ENCODE measurements at places on chromosomes 11 and 22. TPM values are rescaled to one million over a fixed set of nuclear protein-coding genes. Genes with fewer than 3 reads are reported as not detected.
A peak's percentile ranks its signal among the peaks of the same experiment; 100 is the strongest.

Gene KRTAP5-11
- not detected for total RNA-seq

Gene LMF2
- total RNA-seq: 54.7 TPM

Gene SLCO2B1
- 1.1 TPM for total RNA-seq

Gene CDC45
- 45.4 TPM for total RNA-seq

Gene GLYAT
- 0.18 TPM for total RNA-seq

Gene DLG2
- total RNA-seq: 1.0 TPM

Gene TBX10
- total RNA-seq: 0.26 TPM

Gene KREMEN1
- 0.40 TPM for total RNA-seq

GRCh38 chr11:30811226-30811755 lies 225.1 kb upstream of the MPPED2 start:
- no peaks in the 10 kb centered on the region for H3K27me3 ChIP-seq
- no peak overlapping the region for H3K4me3 ChIP-seq
- no peaks in the 10 kb centered on the region for H3K36me3 ChIP-seq
- no peaks in the 10 kb centered on the region for H3K4me1 ChIP-seq

DNA sequence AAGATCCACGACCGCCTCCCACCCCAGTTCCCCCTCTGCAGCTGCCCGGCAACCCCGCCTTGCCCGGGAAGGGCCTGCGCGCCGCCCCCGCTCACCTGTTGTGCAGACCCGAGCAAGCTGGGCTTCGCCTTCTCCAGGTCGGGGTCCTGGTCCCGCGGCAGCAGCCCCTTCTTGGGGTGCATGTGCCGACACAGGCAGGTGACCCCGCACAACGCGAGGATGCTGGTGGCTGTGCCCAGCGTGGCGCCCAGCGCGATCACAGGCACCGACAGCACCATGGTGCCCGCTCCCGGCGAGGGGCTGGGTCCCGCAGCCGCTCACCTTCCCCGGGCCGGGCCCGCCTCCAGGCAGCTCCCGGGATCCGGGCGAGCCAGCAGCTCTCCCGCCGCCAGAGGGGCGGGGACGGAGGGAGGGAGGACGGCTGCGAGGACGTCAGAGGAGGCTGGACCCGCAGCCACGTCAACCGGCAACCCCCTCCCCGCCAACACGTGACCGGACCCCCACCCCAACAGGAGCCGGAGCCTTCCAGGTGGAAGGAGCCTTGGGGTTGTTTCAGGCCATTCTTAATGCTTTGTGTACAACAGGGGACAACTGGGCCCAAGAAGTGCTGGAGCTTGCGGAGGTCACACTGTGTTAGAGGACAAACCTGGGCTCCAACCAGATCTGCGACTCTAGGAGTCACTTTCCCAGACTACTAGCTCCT lies at the start of gene SYT13:
Gene SYT13, minus strand, starts transcription at position 412 of the 703 bp plus-strand sequence. Its CDS starts 134 bp downstream, at position 278.
- peaks cover 12% of the 10 kb centered on the region for H3K27me3 ChIP-seq
- H3K36me3 ChIP-seq: no peaks in the 10 kb centered on the region
- DNase-seq: no peak
- H3K4me3 ChIP-seq: no peak within 1 kb of the TSS

DNA sequence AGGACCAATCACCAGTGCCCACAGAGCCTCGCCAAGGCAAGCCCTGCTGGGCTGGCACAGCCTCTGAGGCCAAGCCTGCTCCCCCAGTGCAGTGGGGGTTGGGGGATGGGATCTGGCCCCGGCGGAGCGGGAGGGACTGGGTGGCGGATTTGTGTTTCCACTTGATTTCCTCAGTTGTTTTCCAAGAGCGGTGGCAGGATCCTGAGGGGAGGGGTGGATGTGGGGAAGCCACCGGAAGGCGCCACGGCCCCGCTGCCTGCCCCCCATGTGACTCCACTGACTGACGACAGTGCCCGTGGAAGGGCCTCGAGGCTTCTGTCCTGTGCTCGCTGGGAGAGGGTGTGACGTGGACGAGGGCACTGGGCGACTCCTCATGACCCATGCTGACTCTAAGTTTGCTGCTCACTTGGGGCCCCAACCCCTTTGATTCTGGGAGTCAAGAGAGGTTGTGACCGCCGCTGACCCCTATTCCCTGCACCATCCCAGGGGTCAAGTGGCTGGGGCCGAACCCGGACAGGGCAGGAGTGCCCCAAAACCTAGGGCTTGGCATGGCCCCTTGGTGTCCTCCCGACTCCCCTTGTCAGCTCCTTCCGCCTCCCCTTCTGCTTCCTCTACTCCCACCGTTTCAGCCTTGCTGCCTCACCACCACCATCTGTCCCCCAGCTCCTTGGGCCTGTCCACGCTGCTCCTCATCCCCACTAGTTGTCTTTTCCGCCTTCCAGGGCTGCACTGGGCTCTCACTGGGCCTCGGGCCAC lies 23.5 kb upstream of the PICK1 start:
- no peaks in the 10 kb centered on the region for H3K27me3 ChIP-seq
- no peak for DNase-seq
- H3K27ac ChIP-seq: no peak overlapping the region
- H3K4me1 ChIP-seq: peaks cover 7% of the 10 kb centered on the region
- no peaks in the 10 kb centered on the region for H3K36me3 ChIP-seq

- DNase-seq: no peak
- no peaks in the 10 kb centered on the region for H3K27me3 ChIP-seq
- no peak overlapping the region for H3K4me3 ChIP-seq
- no peaks in the 10 kb centered on the region for H3K4me1 ChIP-seq
- H3K27ac ChIP-seq: no peak overlapping the region
Observed at GRCh38 chr11:8584511-8584910, 9.5 kb downstream of the STK33 start.

GRCh38 chr22:42805998-42806830 lies 50.9 kb downstream of the ARFGAP3 start:
- no peaks in the 10 kb centered on the region for H3K27me3 ChIP-seq
- H3K4me1 ChIP-seq: no peaks in the 10 kb centered on the region
- DNase-seq: no peak
- H3K36me3 ChIP-seq: peaks cover 24% of the 10 kb centered on the region
- H3K4me3 ChIP-seq: no peak overlapping the region
- no peak overlapping the region for H3K27ac ChIP-seq

GRCh38 chr11:44596525-44597276 lies 31.2 kb downstream of the CD82 start:
- no peaks in the 10 kb centered on the region for H3K27me3 ChIP-seq
- peaks cover 71% of the 10 kb centered on the region for H3K4me1 ChIP-seq
- peak overlapping the region; percentile 91 for H3K27ac ChIP-seq
- peak; percentile 84 for DNase-seq
- H3K4me3 ChIP-seq: peak overlapping the region; percentile 49
- H3K36me3 ChIP-seq: peaks cover 10% of the 10 kb centered on the region
